ENCODE measurements at places on chromosomes 6 and 20. TPM values are rescaled to one million over a fixed set of nuclear protein-coding genes. Genes with fewer than 3 reads are reported as not detected.

ASIP gene
- polyA plus RNA-seq: not detected

FAM184A gene
- 11.4 TPM for polyA plus RNA-seq

IRAK1BP1 gene
- polyA plus RNA-seq: 16.3 TPM

FAM83B gene
- polyA plus RNA-seq: 7.5 TPM

WFDC11 gene
- polyA plus RNA-seq: not detected

TCP11 gene
- 3.2 TPM for polyA plus RNA-seq

SLC35D3 gene
- 0.19 TPM for polyA plus RNA-seq

Data from renal cortex interstitium (tissue), 15 donors.